ENCODE measurements at places on chromosomes 5 and 9.
A peak's percentile ranks its signal among the peaks of the same experiment; 100 is the strongest.

- no peak for DNase-seq
Observed at GRCh38 chr5:44900273-44900954, 91.7 kb downstream of the MRPS30 start.

DNA sequence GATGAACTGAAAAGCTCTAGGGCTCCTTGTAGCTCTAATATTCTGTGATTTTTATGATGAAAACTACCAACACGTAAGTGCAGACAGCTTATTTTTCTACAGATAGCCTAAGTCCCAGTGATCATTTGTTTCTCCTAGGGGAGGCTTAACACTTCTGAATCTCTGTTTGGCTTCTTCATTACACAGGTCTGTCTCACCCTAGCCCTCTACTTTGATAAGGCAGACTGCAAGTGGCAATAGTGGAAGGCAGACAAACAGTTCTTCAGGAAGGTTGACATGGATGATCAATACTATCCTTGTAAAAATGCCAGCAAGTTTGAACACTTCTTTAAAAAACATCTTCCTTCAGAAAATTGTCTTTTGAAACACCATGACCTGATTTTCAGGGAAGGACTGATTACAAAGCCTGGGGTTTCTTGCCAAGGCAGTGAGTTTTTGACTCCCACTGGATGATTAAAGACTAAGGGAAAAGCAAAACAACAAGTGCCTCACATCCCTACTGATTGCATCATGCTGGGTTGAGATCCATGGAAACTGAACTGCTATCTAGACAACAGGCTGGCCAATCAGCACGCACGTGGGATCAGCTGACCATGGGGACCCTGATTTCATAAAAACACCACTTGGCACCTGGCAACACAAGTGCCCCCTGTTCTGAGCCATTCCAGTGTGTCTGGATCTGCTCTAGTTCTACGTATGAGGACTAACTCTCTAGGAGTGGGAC, 212.2 kb downstream of the SMARCA2 start:
- DNase-seq: no peak

DNA sequence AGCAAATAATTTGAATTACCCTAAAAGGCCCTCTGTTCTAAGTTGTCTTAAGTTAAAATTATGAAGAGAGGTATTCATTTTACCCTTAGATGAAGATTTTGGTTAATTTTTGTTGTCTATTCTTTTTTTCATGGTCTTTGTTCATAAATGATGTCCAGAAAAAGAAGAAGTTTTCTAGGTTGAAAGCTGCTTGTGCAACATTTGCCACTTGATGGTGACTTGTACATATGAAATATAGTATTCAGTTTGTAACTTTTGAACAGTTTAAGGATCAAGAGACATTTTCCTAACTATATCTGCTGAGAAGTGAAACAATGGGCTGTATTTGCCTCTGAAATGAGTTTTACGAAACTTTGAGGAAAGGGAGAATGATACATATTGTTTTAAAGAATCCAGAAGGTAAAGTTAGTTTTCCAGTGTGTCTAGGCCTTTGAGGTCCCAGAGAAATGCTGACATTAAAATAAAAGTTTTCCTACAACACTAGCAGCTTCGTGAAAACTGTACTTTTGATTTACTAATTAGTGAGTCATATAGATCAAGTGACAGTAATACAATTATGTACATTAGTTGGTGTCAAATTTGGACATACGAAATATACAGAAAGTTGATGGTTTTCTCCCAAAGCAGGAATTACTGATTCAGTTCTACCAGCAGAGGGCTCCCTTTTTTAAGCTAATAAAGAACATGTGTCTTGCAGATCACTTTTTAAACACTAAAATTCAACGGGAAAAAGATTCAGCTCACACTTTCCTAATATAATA, 70.5 kb downstream of the PIK3R1 start:
- peak; percentile 76 for DNase-seq

- no peak for DNase-seq
Observed at GRCh38 chr9:131728961-131729360, 10.9 kb downstream of the RAPGEF1 start.

GRCh38 chr9:75880618-75881017, 9.9 kb upstream of the PCSK5 start:
- no peak for DNase-seq

- DNase-seq: no peak
Observed at GRCh38 chr9:32737378-32737777, 46.0 kb upstream of the TMEM215 start.

DNA sequence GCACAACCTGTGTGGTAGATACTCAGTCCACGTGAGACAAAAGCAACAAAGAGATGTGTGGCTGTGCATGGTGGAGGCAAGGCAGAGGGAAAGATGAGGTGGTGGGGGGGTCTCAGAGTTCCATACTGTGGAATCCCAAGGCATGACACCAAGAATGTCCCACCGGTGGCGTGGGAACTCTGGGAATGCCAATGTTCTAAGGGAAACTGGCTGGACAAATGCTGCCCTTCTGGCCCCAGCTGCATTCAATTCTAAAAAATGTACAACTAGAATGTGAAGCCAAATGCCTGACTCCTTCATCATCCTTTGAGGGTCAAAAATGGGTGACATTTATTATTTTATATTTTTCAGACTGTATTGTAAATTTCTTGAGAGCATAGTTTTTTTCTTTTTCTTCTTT, 58.2 kb upstream of the EQTN start:
- DNase-seq: peak; percentile 42

GRCh38 chr5:146910239-146910638, 31.7 kb upstream of the PPP2R2B start:
- no peak for DNase-seq

DNA sequence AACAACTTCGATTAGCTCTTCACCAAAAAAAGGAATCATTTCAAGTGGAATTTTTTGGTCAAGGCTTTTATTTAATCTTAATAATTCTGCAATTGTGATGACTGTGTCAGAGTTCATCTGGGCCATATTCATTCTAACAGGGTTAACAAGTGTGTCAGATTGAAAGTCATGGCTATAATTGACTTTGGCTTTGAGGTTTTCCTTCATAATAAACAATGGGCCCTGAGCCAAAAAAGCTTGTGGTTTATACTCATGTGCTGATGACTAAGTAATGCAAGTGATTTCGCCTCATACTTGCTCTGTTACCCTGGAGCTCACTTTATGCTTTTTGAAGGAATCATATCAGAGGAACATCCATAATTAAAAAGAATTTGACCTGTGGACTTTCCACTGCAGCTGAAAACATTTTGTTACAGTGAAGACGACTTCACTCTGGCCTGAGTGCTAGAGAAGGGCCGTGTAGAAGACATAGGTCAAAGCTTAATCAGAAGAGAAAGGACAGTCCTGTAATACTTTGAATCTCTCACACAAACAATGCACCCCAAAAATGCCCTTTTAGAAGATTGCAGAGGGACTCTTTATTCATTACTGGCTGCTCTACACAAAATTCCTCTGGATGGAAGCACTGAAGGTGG, 101.7 kb downstream of the GDNF start:
- no peak for DNase-seq

DNA sequence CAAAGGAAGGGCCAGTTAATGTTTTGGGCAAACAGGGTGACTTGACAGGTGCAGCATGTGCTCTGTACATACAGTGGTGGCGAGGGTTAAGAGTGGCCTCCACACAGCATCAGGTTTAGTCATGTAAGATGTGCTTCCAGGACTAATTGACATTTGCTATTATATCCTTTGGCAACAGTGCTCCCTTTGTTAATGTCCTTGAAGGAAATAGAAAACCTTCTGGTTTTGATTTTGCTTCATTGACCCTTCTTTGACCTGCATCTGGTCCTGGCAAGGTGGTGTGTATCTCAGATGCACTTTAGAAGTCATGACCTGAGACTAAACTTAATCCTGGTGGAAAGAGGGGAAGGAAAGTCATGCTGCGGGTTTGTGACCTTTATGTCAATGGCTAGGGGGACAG, 440.0 kb downstream of the ENC1 start:
- DNase-seq: no peak

- peak; percentile 12 for DNase-seq
Observed at GRCh38 chr5:140113180-140113698, 670 bp upstream of the PURA start.

DNA sequence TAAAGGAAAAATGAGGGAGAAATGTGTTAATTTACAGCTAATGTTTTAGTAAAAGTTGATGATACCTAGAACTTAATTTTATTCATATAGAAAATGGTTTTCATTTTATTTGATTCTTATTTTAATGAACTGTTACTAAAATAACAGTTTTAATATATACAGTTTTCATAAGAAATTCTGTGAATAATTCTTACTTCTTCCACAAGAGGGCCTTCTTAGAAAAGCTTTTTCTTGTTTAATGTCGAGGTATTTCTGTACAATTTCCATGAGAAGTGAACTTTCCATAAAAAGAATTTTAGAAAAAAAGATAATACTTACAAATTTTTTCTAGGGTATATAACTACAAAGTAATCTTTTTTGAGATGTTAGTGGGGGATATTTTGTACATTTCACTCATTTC, 73.9 kb downstream of the KLF9 start:
- DNase-seq: no peak

- peak; percentile 92 for DNase-seq
Observed at GRCh38 chr9:91424403-91425176, 958 bp upstream of the NFIL3 start.

GRCh38 chr9:71765693-71766092, 2.6 kb downstream of the CEMIP2 start:
- peak; percentile 39 for DNase-seq

- no peak for DNase-seq
Observed at GRCh38 chr5:54360089-54360488, 49.7 kb upstream of the ARL15 start.

GRCh38 chr5:98917433-98917832, 11.4 kb downstream of the CHD1 start:
- DNase-seq: no peak

- DNase-seq: no peak
Observed at GRCh38 chr5:79471556-79471955, 42.4 kb downstream of the HOMER1 start.

DNA sequence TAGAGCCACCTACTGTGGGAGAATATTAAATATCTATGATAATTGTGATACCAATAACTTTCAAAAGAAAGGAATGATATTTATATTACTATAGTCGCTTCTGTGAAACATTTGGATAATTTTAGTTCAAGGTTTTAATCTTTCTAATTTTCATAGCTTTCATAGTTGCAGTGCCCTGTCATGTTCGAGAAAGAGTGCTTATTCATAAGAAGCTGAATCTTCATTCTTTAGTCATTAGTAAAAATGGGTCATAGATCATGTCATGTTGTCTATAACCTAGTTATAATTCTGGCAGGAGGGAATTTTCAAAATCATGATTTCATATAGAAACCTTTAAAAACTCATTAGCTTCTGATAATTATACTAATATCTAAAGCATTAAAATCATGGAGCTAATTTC, 685.6 kb downstream of the CETN3 start:
- peak; percentile 53 for DNase-seq

DNA sequence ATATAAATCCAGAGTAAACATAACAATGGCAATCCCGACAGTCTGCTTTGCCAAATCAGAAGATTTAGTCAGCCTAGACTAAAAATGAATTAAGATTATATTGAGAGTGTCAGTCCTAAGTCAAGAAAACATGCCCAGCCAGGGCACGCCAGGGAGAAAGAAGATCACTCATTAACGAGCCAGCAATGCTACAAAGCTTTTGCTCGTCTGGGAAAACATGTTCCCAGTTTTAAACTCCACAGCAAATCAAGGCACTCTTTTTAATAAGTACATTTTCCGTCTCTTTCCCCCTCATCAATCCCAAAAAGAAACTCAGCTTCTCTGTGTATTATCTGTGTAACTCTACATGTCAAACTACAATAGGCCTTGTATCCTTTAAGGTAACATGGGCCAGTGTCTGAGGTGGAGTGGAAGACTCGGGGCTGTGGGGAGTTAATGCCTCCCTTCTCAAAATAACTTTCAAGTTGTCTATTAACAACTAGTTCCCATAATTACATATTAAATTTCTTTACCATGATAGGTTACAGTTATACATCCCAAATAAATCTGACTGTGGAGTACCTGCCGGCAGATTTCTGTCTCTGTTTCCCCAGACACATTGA, 40.9 kb downstream of the NFIB start:
- no peak for DNase-seq

DNA sequence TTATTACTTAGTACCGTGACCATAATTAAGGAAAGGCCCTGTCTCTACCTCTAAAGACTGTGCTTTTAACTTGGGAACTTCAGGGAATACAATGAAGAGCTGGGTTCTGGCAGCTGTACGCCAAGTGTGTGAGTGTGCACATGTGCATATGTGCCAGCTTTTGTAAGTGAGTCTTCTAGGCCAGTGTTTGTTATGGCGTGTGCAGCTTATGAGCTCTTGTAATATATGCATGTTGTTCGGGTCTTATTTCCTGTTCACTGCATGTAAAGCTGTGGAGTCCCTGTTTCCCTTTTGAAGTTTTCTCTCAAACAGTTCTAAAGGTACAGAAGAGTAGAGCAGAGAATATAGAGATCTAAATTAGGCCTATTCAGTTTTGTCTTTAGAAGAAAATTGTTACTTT, 30.5 kb downstream of the TGFBR1 start:
- DNase-seq: no peak

DNA sequence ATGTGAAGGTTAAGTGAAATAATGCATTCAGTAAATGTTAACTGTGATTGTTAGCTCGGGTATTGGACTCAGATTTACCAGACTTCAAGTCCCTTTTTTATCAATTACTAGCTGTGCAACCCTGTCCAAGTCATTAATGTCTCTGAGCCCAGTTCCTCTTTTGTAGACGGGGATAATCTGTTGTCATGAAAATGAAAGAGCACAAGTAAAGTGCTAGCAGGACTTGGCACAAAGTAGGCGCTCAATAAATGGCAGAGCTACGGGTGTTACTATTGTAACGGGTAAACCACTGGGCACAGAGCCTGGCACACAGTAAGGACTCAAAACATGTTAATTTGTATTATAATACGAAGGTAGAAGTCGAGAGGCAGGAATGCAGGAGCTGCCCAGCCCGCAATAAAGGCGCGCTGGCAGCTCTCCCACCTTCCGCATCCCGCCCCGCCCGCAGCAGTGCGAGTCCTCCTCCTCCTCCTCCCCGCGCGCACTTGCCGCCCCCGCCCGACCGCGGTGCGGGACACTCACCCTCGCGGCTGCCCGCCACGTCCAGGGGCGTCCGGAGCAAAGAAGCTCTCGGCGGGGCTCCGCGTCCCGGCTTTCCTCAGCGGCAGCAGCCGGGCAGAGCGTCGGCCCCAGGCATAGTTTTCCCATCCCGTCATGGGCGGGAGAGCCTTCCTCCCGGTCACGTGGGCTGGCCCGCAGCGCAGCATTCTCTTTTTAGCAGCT, at the start of gene C1QTNF2:
C1QTNF2 (minus strand) TSS at position 637 of the 723 bp plus-strand sequence. CDS start 15,615 bp downstream, outside the sequence.
- peak; percentile 82 for DNase-seq

DNA sequence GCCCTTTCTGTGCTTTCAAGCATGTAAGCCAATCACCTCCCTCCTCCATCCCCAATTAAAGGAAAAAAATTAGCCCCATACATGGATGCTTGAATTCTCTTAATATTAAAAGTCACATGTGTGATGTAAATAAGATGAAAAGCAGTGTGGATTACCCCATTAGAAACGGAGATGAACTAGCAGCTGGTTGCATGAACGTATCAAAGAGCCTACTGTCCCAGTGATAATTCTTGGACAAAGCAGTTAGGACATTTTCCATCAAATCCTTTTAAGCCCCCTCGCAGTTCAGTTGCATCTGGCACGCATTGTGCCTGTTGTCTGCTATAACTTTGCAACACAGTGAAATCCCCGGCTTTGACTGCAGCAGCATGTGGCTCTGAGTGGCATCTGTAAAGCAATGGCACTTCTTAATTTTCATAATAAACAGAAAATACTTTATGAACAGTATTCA, 285.6 kb downstream of the FBXL7 start:
- DNase-seq: no peak

- no peak for DNase-seq
Observed at GRCh38 chr5:30802961-30803705, 390.4 kb upstream of the CDH6 start.

Data from trophoblast cell (in vitro differentiated cells and primary cell).